Left lung (tissue), 14 donors: ENCODE measurements at places on chromosomes 13 and 19. TPM values are rescaled to one million over a fixed set of nuclear protein-coding genes. Genes with fewer than 3 reads are reported as not detected.

Gene SBK3
- 1.7 TPM for polyA plus RNA-seq

Gene UBE2L5
- polyA plus RNA-seq, result 0.28 TPM

Gene NKG7
- polyA plus RNA-seq, result 5.1 TPM

Gene VSTM1
- polyA plus RNA-seq, result 0.20 TPM

Gene TUBB4A
- 5.2 TPM for polyA plus RNA-seq

Gene PAF1
- polyA plus RNA-seq, result 57.5 TPM

Gene TEKTIP1
- polyA plus RNA-seq, result 4.6 TPM

GRCh38 chr13:56338421-56338820 lies 802.3 kb upstream of the PRR20A start:
- no peak overlapping the region for H3K4me3 ChIP-seq
- DNase-seq, result no peak
- no peaks in the 10 kb centered on the region for H3K27me3 ChIP-seq
- H3K27ac ChIP-seq, result no peak overlapping the region
- H3K4me1 ChIP-seq, result no peaks in the 10 kb centered on the region

- no peak overlapping the region for H3K4me3 ChIP-seq
- no peaks in the 10 kb centered on the region for H3K36me3 ChIP-seq
- no peak for DNase-seq
Measured at GRCh38 chr13:44079413-44080205, 199.9 kb downstream of the LACC1 start.

DNA sequence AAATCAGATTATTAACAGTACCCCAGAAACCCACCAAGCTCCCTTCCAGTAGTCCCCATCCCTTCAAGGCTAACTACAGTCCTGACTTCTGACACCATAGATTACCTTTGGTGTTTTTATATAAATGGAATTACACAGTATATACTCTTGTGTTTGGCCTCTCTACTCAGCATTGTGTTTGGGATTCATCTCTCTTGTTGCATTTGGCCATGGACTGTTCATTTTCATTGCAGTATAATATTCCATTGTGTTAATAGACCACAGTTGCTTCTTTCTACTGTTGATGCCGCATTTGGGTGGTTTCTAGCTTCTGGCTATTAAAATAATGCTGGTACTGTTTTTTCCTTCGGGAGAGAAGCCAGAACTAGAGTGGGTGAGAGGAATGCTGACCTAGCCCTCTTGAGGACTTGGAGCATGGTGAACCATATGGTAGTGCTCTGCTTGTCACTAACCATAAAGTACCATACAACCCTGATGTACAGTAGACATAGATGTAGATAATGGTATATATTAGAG lies 18.9 kb upstream of the GARRE1 start:
- no peak overlapping the region for H3K27ac ChIP-seq
- DNase-seq, result no peak
- no peak overlapping the region for H3K4me3 ChIP-seq
- peaks cover 14% of the 10 kb centered on the region for H3K4me1 ChIP-seq
- H3K27me3 ChIP-seq, result no peaks in the 10 kb centered on the region
- H3K36me3 ChIP-seq, result peaks cover 9% of the 10 kb centered on the region

DNA sequence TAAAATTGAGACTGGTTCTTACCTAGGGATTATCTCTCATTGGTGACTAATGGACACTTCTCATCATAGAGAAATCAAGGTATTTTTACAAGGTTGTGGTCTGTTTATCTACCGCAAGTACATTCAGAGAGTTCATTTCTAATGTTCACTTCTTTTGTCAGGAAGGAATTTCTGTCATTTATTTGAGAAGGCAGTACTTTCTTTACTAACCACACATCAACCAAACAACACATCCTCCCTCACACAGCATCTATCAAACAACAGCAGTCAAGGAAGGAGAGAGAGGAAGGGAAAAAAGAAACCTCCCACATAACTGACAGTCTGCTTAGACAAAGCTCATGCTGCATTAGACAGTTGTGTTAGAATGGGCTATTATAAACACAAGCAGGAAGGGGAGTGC lies 182.3 kb upstream of the KLF12 start:
- H3K36me3 ChIP-seq, result no peaks in the 10 kb centered on the region
- H3K4me3 ChIP-seq, result no peak overlapping the region
- no peak overlapping the region for H3K27ac ChIP-seq
- no peak for DNase-seq
- H3K4me1 ChIP-seq, result no peaks in the 10 kb centered on the region
- H3K27me3 ChIP-seq, result no peaks in the 10 kb centered on the region

- no peaks in the 10 kb centered on the region for H3K27me3 ChIP-seq
- no peak for DNase-seq
- H3K4me1 ChIP-seq, result peaks cover 33% of the 10 kb centered on the region
- no peak overlapping the region for H3K27ac ChIP-seq
- no peaks in the 10 kb centered on the region for H3K36me3 ChIP-seq
- H3K4me3 ChIP-seq, result no peak overlapping the region
Measured at GRCh38 chr13:20351281-20352022, 119.3 kb upstream of the GJB6 start.
